Right lung (tissue), 10 donors: ENCODE measurements at places on chromosomes 16 and 17. TPM values are rescaled to one million over a fixed set of nuclear protein-coding genes. Genes with fewer than 3 reads are reported as not detected.
A peak's percentile ranks its signal among the peaks of the same experiment; 100 is the strongest.

GRCh38 chr17:80845863-80846671 is 145.6 kb upstream of the CHMP6 start:
- DNase-seq, result no peak

DNA sequence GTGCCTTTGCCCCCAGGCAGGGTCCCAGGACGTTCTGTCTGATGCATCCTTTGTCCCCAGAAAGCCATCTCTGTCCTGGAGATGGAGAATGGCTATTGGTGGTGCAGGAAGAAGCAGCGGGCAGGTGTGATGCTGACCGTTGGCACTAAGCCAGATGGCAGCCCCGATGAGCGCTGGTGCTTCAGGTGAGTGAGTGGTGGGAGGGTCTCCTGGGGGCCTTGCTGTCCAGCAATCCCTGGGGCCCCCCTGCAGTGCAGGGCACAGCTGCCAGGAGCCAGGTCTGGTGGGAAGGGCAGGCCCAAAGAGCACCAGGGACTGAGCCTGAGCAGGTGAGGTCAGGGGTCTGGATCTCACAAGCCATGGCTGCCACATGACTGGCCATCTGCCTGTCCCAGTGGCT is 18.1 kb downstream of the TRPV2 start:
- DNase-seq, result no peak

DNA sequence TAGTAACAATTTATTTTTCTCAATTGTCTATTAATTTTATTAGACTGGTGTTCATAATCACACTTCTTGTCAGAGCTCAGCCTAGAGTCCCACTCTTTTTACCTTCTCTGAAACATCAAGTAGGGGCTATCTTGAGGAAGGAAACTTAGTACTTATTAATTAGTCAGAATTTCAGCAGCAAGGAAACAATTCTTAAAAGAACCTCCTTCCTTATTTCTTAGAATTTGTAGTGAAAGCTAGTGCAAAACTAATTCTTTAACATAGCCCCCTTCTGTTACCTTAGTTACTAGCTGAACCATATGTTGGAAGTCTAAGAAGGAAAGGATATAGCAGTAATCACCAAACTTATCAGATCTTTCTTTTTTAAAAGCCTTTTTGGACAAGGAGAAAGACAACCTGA is 35.2 kb downstream of the MAP2K4 start:
- no peak for DNase-seq

GRCh38 chr16:64409783-64410210 is 712.1 kb downstream of the CDH11 start:
- no peak for DNase-seq

GRCh38 chr17:61205401-61205800 is 194.2 kb upstream of the TBX2 start:
- DNase-seq, result no peak

DNA sequence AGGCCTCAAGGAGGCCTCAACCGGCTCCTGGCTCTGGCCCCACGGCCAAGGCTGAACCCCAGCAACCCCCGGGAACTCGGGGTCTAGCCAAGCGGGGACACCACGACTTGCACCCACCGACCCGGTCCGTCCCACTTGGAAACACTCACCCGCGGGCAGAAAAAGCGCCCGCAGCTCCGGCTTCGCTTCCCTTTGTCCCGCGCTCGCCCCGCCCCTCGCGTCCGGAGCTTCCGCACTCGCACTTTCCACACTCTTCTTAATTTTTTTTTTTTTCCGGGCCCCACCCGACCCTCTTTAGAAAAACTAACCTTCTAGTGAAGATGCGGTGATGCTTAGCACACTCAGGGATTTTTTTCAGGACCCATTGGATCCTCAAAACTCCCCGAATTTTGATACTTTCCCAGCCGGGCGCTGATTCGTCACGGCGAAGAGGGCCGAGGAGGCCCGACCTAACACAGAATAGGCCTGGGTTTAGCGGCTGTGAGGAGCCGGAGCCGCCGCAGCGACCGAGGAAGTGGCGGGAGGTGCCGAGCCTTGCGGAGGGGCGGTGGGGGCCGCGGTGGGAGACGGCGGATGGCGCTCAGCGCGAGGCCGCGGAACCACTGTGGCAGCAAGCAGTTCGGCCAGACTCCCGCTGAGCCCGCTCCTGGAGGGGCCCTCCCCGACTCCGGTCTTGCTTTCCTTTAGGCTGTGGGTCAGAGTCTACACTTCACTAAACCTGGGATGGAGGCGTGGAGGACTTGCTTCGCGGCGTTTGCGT is at the start of gene SMARCE1:
TSS of gene SMARCE1 (minus strand) at position 195 of the 760 bp plus-strand sequence. CDS start 2,016 bp downstream, outside the sequence.
- peak; percentile 85 for DNase-seq

GAS2L2 gene
- polyA plus RNA-seq, result 1.1 TPM

GRCh38 chr17:78005452-78006171 is 47.1 kb downstream of the TNRC6C start:
- DNase-seq, result no peak

- DNase-seq, result no peak
Observed at GRCh38 chr17:28573040-28573380, 1.7 kb upstream of the PIGS start.

DNA sequence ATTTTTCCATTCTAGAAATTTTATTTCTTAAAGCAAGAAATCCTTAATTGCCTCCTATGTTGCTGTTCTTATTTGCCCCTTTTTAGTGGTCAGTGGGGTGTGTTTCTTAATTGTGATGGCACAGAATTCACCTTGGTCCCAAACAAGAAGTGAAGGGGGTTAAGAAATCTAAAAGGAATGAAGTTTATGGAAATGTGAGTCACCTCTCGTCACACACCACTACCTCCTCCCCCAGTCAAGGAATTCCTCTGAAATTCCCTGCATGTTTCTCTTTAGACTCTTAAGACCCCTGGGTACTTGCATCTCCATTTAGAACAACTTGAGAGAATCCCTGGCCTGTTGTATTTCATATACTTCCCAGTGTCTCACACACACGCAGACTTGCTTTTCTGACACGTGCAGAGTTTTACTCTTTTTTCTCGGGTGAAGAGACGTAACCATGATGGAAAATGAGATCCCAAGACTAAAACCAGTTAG is 247.4 kb downstream of the PRKCA start:
- no peak for DNase-seq

DNA sequence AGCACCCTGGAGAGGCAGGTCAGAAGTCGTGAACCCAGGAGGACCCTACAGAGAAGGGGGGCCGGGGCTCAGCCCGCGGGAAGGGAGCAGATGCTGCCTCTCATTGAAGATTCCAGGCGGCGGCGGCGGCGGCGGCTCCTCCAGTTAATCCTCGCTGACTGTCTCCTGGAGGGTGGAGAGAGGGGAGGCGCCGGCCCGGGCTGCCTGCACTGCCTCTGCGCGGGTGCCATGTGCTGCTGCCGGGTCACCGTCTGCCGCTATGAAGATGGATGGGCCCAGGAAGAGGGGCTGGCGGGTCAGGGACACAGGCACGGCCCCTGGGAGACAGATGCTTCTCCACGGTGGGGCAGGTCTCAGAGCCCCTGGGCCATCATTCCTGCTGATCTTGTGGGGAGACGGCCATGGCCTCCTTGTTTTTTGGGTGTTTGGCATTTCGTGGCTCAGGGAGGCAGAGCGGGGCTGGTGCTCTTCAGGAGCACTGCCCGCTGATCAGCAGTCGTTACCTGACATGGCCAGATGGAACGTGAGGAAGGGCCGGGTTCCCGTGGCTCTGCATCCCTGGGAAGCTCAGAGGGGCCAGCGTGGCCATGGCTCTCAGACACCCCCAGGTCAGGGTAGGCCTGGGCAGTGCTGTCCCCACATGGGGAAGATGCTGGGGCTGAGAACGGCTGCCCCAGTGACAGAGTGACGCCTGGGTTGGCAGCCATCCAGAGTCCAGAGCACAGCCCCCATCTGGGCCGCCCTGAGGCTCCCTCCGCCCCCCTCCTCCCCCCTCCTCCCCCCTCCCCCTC is 36.1 kb downstream of the GINS2 start:
- peak; percentile 62 for DNase-seq

ZG16 gene
- polyA plus RNA-seq, result not detected

- peak; percentile 41 for DNase-seq
Observed at GRCh38 chr16:50213939-50214519, 52.3 kb upstream of the ADCY7 start.

KIF2B gene
- not detected for polyA plus RNA-seq

- DNase-seq, result no peak
Observed at GRCh38 chr16:57762365-57763040, 26.9 kb downstream of the KATNB1 start.

DNA sequence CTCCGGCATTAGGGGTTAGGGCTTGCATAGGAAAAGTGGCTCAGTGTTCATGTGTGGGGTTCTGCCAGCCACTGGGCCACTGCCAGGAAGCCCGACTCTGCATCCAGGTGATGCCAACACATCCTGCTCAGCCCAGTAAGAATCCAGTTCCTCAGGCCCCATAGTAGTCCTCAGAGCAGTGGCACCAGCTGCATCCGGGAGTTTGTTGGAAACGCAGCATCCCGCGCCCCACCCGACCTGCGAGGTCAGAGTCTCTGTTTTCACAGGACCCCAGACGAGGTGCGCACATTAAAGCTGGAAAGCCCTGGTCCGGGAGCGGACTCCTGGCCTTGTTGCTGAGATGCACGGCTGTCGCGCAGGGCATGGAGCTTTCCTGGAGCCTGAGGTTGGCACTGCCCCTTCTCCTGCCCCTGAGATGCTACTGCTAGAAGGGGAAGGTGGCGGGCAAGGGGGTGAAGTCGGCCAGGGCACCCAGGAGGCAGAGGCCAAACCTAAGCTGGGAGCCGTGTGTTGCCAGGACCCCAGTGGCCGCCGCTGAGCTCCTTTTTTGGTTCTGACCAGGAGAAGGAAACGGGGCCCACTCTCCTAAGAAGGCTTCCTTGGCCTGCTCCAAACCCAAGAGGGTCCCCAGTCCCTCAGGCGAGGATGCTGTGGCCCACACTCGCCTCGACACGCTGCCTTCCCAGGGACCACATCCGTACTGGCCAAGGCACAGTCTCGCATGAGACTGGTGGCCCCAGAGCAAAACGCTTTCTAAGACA is 44.4 kb downstream of the NOS2 start:
- DNase-seq, result no peak

DNA sequence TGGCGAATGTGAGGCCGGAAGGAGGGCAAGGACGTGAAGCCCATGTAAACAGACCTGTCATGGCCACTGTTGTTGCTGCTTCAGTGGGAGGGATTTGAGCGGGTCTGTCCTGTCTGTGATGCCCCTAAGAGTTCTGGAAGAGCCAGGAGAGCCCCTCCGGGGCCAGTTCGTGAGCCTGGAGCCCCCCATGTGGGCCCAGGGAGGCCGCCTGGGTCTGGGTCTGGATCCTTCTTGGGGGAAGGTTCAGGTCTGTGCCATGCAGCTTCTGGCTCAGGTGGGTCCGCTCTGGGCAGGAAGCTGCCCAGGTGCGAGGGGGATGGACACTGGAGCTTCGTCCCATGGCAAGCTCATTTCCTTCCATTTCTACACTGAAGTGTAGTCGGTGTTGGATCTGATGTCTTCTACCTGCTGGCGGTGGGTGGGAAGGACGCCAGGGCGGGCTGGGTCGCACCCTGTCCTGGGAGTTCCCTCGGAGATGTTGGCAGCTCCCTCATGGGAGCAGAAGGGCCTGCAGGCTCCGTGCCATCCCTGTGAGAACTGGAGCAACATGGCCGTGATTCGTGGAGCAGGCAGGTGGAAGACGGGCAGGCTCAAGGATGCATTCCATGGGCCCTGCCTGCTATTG is 11.2 kb upstream of the WFIKKN1 start:
- DNase-seq, result no peak

GRCh38 chr17:67390646-67391361 is 13.7 kb downstream of the PITPNC1 start:
- DNase-seq, result no peak

DNA sequence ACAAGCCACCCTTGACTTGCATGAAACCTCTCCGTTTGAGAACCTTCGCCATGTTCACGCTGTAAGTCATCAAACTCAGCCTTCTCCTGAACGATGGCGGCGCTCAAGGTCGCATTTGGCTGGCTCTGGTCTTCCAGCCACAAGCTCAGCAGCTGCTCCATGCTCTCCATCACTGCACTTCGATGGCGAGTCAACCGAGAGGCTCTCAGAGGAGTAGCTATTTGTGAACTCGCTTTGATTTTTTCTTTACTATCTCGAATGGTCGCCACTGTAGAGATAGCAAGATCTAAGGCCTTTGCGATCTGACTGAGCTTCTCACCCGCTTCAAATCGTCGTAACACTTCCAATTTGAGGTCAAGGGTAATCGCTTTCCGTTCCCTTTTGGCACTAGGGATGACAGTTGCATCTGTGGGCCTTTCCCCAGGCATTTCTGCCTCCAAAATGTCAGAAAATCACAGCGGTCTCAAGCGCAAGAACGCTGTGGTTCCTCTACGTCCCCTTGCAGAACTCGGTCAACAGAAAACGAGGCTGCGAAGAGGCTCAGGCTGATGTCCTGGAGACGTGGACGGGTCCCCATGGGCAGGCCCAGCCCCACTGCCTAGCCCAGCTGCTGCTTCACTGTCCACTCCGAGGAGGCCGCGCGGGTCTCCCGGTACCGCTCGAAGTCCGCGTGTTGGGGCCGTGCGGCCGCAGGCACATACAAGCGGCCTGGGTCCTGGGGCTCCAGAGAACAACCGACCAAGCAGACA is 23.1 kb downstream of the DEF8 start:
- DNase-seq, result no peak

C16orf96 gene
- polyA plus RNA-seq, result 0.39 TPM

UTS2R gene
- polyA plus RNA-seq, result 0.45 TPM

GRCh38 chr16:61128545-61129323 is 907.5 kb downstream of the CDH8 start:
- no peak for DNase-seq

CD300C gene
- polyA plus RNA-seq, result 0.24 TPM

DNA sequence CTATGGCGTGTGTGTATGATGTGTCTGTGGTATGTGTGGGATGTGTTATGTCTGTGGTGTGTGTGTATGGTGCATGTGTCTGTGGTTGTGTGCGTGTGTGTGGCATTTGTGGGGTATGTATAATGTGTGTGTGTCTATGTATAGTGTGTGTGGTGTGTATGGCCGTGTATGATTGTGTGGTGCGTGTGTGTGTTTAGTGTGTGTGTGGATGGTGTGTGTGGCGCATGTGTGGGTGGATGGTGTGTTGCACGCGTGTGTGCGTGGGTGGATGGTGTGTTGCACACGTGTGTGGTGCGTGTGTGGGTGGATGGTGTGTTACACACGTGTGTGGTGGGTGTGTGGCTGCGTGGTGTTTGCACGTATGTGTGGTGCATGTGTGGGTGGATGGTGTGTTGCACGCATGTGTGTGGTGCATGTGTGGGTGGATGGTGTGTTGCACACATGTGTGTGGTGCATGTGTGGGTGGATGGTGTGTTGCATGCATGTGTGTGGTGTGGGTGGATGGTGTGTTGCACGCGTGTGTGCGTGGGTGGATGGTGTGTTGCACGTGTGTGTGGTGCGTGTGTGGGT is 5.6 kb upstream of the SLC38A10 start:
- DNase-seq, result no peak

SLC4A1 gene
- 9.2 TPM for polyA plus RNA-seq

TEKT5 gene
- 0.44 TPM for polyA plus RNA-seq

- DNase-seq, result no peak
Observed at GRCh38 chr16:30561089-30561816, 3.1 kb upstream of the ZNF764 start.

DNA sequence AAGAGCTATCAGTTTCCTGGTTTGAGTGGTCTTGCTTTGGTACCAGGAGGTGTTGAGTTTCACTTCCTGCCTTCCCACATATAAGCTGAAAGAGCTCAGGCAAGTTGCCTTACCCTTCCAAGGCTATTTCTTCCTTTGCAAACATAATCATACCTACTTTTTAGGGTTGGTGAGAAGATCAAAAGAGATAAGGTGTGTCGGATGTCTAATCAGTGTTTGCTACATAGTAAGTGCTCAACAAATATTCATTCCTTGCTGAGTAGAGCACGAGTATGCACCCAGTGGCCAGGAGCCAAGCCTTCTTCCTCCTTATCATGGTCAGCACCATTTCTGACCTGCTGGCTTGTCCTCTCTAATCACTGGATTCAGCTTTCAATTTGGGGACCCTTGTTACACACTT is 12.7 kb upstream of the TMEM98 start:
- DNase-seq, result no peak

SPATA22 gene
- polyA plus RNA-seq, result 0.43 TPM

- no peak for DNase-seq
Observed at GRCh38 chr17:82909322-82909904, 69.6 kb upstream of the ZNF750 start.

LRRC46 gene
- polyA plus RNA-seq, result 12.8 TPM
